HFF-Myc (cell line): ENCODE measurements at places on chromosomes 1 and 21.

- peak; percentile 68 for DNase-seq
These were observed 40.4 kb downstream of the PHC2 start for GRCh38 chr1:33390542-33390941.

GRCh38 chr1:192201303-192201702, 43.0 kb downstream of the RGS18 start:
- DNase-seq: no peak

DNA sequence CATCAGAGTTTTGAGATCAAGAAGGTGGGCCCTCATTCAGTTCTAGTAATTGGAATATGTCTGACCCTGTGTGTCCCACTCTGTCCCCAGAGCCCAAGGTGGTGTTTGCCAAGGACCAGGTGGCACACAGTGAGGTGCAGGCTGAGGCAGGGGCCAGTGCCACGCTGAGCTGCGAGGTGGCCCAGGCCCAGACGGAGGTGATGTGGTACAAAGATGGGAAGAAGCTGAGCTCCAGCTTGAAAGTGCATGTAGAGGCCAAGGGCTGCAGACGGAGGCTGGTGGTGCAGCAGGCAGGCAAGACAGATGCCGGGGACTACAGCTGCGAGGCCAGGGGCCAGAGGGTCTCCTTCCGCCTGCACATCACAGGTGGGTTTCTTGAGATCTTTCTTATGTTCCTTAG, 35.2 kb downstream of the OBSCN start:
- no peak for DNase-seq

DNA sequence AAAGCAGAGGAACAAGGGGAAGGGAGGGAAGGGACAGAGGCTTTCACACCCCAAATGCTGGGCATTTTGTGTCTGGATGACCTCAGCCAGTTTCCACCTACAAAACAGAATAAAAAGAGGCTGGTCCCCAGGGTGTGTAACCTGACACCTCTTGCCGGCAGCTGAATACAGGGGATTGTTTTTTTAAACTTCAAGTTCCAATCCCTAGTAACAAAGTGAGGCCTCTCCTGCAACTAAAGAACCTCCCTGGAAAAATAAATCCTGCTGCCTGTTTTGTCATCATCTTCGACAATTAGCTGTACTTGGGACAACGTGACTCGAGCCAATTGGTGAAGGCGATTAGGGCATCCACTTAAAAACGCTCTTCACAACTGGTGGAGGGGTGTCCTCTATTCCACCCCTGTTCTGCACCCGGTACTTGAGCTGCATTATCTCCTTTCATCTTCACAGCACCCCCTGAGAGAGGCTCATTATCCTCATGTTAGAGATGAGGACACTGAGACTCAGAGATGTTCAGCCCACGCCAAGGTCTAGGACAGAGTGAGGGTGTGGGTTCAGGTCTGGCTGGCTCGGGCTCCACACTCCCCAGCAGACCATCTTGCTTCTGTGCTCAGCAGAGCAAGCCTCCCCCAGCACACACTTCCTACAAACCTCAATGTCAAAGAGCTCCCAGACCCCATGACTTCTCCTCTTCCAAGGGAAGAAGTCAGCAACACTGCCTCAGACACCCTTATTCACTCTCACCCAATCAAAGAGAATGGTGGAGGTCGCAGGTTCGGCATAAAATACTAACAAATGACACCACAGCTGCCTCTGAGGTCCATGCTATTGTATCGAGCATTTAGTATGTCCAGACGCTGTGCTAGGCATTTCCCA, 15.2 kb downstream of the ITPKB start:
- DNase-seq: no peak

GRCh38 chr1:10965546-10966226, 46.8 kb upstream of the TARDBP start:
- DNase-seq: no peak

- DNase-seq: no peak
These were observed 632 bp downstream of the PEX19 start for GRCh38 chr1:160284220-160284781.
